BJ (cell line): ENCODE measurements at places on chromosomes 7 and 10. TPM values are rescaled to one million over a fixed set of nuclear protein-coding genes. Genes with fewer than 3 reads are reported as not detected.

DNA sequence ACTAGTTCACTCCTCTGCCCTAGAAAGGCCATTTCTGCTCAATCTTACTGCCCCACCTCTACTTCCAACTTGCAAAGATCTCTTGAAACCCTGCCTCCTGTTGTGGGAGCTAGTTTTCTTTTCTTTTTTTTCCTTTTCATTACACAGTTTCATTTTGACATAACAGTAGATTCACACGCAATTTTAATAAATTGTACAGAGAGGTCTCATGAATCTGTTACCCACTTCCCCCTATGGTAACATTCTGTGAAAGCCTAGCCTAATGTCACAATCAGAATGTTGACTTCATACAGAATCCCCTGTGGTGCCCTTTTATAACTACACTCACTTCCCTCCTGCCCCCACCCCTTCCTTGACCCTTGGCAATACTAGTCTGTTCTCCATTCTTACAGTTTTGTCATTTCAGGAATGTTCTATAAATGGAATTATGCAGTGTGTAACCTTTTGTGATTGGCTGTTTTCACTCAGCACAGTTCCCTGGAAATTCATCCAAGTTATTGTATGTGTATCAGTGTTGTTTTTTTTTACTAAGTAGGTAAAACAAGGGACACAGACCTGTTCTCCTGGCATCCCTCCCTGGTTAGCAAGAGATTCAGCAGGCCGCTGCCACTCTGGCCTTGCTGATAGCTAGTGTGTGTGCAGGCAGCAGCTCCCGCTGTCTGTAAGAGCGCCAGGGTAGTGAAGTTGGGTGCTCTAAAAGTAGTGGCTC lies 21.5 kb downstream of the CHST3 start:
- DNase-seq: peak; percentile 59

- peak; percentile 39 for DNase-seq
Observed at GRCh38 chr7:22613496-22613895, 113.5 kb upstream of the IL6 start.

The DNAH11 gene
- polyA plus RNA-seq: 0.59 and 0.87 TPM in 2 replicates

The CSTF2T gene
- polyA plus RNA-seq: 4.2 and 5.1 TPM in 2 replicates

DNA sequence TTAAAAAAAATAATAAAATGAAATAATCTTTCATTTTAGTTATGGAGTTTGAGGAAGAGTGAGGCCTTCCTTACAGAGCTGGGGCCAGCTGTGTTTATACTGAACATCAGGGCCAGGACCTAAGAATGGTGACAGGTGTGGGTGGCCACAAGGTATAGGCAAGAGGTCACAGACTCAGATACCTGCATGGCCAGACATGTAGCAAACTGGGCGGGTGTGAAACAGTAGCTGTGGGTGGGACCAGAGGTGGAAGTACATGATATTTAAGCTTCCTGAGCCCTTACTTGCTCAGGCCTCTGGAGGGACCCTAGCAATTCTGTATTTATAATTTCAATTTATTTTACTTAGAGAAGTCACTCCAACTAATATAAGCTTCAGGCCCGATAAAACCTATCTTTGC lies 27.7 kb upstream of the CAMK1D start:
- no peak for DNase-seq

The SLIT1 gene
- polyA plus RNA-seq: 0.01 and 0.02 TPM in 2 replicates

The CRTAC1 gene
- polyA plus RNA-seq: not detected in 2 replicates

DNA sequence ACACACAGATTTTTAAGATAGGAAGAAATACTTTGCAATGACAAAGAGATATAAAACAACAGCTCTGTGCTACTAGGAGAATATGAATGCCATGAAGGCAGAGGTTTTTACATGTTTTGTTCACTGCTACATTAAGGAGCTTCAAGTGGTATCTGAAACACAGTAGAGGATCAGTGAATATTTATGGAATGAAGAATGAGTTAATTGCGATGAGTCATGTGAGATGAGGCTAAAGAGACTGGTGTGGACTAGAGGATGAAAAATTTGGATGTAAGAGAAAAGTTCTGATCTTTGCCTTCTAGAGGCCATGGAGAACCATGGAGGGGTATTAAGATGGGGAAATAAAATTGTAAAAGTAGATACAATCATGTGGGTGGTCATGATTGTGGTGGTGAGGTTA lies 434.2 kb downstream of the PHTF2 start:
- DNase-seq: peak; percentile 21

GRCh38 chr7:104891949-104892348 lies 122.1 kb upstream of the KMT2E start:
- no peak for DNase-seq

- DNase-seq: no peak
Observed at GRCh38 chr10:50291261-50291850, 40.0 kb upstream of the ASAH2 start.

The ITGA8 gene
- polyA plus RNA-seq: 10.1 and 11.3 TPM in 2 replicates

The CAPZA2 gene
- polyA plus RNA-seq: 47.4 and 115 TPM in 2 replicates

GRCh38 chr10:46030091-46030937 lies at the start of gene NCOA4:
Gene NCOA4, minus strand, starts transcription at chr10:46030623. Its CDS starts 13,943 bp downstream, at chr10:46016680.
- DNase-seq: peak; percentile 86

The CYP3A4 gene
- not detected in 2 replicates for polyA plus RNA-seq

- DNase-seq: no peak
Observed at GRCh38 chr10:2887391-2888070, 179.8 kb upstream of the PFKP start.

The MLXIPL gene
- not detected in 2 replicates for polyA plus RNA-seq

The KCNH2 gene
- 0.02 and 0.06 TPM in 2 replicates for polyA plus RNA-seq

DNA sequence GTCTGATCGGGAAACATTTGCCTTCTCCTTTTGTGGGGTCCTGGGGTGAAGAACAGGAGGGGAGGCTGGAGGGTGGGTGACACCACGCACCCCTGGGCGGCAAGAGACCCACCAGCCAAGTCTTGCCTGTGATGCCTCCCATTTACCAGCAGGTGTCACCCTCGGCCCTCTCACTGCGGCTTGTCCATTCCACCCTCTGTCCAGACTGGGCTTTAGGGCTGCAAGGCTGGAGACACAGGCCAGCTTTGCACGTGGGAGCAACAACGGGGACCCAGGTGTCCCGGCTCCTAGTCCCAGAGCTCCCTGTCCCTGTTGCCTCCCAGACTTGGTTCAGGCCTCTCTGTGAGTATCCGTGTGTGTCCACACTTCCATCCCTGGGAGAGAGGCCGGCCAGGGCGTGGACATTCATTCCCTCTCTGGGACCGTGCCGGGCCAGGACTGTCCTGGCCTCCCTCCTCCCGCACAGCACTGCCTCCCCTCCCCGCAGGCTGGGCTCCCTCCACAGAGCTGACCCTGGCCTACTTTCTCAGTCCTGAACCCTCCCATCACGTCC lies 36.2 kb upstream of the GTF2IRD1 start:
- no peak for DNase-seq

DNA sequence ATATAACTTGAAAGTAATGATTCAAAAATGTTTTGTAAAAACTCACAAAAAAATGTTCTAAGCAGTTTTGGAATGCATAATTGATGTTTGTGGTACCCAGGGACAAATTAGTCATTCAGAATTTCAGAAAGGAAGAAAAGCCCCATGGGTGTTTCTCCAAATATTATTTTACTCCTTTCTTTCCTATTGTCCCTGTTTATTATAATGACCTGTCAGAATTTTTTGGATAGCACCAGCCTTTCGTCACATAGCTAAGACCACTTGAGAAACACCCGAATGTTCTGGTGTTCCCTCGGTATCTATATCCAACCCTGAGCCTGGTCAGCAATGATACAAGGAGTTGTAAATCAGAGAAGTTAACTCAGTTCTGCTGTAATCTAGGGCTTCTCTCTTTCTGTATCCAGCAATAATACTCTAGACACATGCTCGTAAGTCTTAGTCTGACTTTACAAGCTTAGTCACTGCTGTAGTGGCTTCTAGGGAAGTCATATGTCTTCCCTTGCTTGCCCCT lies 64.8 kb upstream of the MEOX2 start:
- peak; percentile 32 for DNase-seq

DNA sequence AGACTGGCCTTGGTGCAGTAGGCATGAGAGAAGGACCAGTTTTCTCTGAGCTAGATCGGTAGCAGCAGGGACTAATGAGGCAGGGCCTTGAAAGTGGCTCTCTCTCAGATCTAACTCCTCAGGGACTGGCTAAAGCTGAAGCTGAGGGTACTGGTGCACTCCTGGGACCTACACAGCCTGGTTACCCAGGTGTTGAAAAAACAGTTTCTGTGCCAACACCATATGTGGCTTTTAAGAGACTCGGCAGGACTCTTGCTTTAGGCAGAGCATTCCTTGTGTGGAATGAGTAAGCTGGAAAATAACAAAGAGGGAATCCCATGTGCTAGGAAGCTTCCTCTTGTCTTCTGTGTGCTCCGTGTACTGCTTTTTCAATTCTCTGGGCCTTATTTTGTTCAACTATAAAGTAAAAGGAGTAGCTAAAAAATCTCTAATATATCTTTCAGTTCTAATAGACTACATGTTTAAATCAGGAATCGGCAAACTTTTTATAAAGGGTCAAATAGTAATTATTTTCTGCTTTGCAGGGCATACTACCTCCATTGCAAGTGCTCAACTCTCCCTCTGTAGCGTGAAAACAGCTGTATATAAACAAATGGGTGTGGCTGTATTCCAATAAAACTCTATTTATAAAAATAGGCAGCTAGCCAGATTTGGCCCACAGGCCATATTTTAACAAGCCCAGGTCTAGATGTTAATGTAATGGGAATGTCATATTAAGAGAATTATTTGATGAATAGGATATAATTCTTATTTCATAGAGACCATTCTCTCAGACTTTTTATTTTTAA lies 186.1 kb upstream of the KAT6B start:
- peak; percentile 19 for DNase-seq

- peak; percentile 17 for DNase-seq
Observed at GRCh38 chr7:144437370-144438191, 34.1 kb upstream of the NOBOX start.

DNA sequence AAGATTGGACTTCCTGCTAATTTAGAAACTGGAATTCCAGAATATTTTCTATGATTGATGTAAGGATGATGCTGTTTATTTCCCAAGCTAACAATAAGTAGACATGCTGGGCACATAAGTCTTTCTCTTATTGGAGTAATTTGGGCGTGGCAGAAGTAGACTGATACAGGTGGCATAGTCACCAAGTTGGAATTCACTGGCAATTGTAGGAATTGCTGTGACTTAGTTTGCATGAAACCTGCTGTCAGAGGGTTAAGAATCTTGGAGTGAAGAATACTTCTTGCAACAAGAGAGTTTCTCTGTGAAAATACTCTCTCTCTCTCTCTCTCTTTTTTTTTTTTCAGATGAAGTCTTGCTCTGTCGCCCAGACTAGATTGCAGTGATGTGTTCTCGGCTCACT lies 569.7 kb downstream of the REEP3 start:
- no peak for DNase-seq

GRCh38 chr10:53886325-53887300 lies 914.4 kb downstream of the PCDH15 start:
- DNase-seq: no peak

- DNase-seq: no peak
Observed at GRCh38 chr10:77643795-77644468, 6.3 kb upstream of the KCNMA1 start.

The ATRNL1 gene
- polyA plus RNA-seq: 0.02 TPM in 1 of 2 replicates, not detected in the other

The PTN gene
- polyA plus RNA-seq: 29.1 and 33.5 TPM in 2 replicates

DNA sequence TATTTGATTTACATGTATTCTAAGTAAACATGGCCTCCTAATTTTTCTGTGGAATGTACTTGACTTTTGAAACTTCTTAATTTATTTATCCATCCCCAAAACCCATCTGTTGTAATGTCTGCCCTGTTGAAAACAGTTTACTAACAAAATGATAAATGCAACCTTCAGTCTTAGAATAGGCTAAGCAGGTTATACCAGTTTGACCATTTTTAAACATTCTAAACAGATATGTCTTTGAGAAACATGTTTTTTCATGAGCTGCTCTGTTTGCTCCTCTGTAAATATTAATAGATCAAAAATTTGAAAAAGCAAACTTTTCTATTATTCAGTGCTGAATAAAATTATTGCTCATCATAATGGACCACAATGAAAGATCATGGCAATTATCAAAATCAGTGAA lies 33.4 kb upstream of the NRBF2 start:
- DNase-seq: no peak

The CROT gene
- polyA plus RNA-seq: 4.6 and 9.7 TPM in 2 replicates

DNA sequence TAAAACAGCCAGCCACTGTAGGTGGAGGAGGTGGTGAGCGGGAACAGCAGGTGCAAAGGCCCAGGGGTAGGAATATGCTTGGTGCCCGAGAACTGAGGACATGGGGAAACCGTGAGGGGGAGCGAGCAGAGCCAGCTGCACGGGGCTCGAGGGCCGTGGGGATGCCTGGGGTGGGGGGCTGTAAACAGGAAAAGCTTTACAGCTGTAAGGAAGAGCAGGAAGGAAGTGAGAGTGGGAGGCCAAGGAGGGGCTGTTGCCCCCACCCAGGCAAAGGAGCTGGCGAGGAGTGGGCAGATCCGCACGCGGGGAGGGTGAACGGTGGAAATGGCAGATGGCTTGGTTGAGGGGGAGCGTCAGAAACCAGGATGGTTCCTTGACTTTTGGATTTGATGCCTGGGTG lies 34.4 kb downstream of the ZMIZ1 start:
- DNase-seq: no peak

The CYP3A7 gene
- polyA plus RNA-seq: not detected in 2 replicates

DNA sequence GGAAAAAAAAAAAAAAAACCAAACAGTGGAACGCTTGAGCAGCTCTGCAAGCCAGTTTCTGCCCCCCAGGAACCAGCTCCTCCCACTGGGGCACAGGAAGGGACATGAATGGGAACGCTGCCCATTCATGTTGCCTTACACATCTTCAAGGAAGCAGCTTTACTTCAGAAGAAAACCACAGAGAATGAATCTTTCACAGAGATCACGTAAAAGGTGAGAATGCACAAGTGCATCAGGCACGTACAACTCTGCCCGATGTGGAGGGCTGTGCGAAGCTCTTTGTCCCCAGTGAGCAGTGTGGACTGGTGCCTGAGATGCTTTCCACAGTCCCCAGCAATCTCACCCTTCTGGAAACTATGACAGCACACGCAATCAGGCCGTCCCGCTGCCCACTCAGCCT lies 106.2 kb downstream of the DLG5 start:
- DNase-seq: no peak

DNA sequence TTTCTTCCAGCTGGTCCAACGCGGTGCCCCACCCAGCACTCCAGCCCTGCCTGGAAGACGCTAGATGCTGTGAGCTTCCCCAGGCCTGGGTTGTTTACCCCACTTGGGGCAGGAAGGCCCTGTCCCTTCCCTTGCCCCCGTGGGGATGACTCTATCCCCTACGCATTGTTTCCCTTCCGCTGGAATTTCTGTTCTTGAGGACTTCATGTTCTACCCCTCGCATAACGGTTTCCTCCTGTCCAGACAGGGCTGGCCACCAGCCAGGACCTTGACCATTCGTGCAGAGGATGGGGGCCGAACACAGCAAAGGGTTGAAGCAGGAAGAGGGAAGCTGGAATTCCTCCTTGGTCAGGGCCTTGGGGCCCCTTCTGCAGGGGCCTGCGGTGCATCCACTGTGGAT lies 14.7 kb upstream of the SERPINE1 start:
- no peak for DNase-seq
